ENCODE measurements at places on chromosomes 6 and 20.
A peak's percentile ranks its signal among the peaks of the same experiment; 100 is the strongest.

DNA sequence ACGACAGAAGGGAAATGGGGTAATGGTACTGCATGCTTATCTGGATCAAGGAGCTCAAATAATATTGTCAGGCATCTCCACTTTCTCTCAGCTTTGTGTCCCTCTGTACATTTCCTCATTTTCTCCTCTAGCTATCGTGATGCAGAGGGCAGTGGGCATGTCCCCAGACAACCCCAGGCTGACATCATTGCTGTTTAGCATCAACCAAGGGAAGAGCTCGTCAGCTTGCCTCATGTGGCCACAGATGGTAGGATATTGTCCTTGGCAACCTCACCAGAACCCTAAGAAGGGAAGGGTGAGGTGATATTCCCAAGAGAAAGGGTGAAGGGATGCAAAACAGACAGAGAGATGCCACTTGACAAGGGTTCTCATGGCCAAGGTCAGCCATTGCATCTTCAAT, 58.3 kb downstream of the MAFB start:
- no peak for DNase-seq

DNA sequence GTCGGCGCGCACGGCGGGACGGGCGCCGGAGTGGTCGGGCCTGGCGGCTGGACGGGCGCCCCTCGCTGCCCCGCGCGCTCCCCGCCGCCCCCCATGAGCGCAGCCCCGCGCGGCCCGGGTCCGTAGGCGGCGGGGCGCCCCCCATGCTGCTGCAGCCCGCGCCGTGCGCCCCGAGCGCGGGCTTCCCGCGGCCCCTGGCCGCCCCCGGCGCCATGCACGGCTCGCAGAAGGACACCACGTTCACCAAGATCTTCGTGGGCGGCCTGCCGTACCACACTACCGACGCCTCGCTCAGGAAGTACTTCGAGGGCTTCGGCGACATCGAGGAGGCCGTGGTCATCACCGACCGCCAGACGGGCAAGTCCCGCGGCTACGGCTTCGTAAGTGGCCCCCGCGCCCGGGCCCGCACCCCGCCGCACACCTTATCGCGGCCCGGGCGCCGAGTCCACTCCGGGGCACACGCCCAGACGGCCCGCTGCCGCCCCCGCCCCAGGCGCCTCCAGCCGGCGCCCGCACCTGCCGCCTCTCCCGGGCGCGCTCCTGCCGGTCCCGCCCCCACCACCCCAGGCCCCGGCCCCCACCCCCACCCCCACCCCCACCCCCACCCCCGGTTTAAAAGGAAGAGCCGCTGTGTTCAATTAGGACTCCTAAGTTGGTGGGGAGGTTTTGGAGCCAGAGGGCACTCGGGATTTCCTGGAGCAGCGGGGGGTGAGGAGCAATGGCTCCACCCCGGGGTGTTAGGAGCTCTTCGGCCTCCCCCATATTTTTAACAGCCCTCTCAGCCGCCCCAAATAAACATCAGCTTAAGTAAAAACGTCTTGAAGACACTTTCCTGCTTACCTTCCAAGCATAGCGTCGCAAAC, 474 bp downstream of the RBM38 start:
- DNase-seq = peak; percentile 15

GRCh38 chr6:130724089-130724488, 103.1 kb upstream of the SMLR1 start:
- DNase-seq = no peak

DNA sequence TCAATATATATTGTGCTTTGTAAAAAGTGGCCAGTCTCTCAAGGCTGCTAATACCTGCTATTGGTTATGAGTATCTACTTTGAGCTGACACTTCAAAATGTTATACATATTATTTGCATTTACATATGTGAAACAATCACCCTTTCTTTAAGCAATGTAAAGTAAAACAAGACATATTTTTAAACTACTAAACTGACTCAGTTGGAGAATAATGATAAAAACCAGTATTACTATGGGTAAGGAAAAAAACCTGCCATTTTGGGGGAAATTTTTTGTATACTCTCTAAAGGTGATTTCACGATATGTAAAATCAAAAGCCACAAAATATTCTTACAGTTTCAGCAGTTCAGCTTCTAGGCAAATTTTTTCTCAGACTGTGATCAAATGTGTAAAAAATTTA, 232.3 kb downstream of the PRL start:
- no peak for DNase-seq

DNA sequence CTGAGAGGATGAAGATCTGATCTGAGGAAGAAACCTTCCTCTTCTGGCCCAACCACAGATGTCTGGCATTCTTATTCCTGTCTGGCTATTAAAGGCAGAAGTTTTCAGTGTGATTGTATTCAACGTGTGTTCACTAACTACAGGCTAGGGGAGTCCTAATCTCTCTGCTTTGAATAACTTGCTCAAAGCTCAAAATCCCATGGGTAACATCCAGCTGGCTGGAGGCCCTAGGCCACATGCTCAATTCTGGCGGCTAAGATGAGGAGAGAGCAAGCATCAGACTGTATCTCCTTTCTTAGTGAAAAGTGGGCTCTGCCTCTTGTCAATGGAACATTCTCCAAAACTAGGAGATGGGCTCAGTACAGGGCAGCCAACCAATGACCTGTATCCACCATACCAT, 478.0 kb downstream of the KIF16B start:
- no peak for DNase-seq

- DNase-seq = no peak
Measured at GRCh38 chr20:63695424-63696305, 787 bp upstream of the TNFRSF6B start.

GRCh38 chr20:35207950-35208611, 18.4 kb upstream of the MMP24 start:
- DNase-seq = peak; percentile 89

GRCh38 chr20:1822564-1823449, 72.4 kb upstream of the SIRPA start:
- peak; percentile 88 for DNase-seq

Measured in cardiac fibroblast (primary cell).